ENCODE measurements at places on chromosomes 2 and 18.

DNA sequence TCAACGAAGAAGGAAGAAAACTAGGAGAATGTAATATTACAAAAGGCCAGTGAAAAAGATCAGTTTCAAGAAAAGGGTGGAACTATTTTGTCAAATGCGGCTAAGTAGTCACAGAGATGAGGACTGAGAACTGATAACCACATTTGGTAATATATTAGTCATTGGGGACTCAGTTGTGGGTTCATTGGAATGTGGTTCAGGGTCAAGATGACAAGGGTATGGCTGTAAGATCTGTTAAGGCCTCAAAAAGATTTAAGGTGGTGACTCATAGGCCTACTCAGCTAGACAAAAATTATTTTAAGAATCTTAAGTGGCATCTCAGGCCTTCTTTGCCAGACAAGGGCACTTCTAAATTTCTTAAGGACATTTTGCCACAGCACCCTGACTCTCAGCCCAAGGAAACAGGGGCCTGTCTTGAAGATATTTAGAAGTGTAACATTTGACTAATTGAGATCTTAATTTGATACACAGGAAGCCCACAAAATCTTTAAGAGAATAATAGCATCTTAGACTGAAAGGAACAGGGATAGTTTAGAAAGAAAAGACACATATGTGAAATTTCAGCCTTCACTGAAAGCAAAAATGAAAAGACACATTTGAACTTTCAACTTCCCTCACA, 81.3 kb downstream of the STRADB start:
- no peak for DNase-seq

DNA sequence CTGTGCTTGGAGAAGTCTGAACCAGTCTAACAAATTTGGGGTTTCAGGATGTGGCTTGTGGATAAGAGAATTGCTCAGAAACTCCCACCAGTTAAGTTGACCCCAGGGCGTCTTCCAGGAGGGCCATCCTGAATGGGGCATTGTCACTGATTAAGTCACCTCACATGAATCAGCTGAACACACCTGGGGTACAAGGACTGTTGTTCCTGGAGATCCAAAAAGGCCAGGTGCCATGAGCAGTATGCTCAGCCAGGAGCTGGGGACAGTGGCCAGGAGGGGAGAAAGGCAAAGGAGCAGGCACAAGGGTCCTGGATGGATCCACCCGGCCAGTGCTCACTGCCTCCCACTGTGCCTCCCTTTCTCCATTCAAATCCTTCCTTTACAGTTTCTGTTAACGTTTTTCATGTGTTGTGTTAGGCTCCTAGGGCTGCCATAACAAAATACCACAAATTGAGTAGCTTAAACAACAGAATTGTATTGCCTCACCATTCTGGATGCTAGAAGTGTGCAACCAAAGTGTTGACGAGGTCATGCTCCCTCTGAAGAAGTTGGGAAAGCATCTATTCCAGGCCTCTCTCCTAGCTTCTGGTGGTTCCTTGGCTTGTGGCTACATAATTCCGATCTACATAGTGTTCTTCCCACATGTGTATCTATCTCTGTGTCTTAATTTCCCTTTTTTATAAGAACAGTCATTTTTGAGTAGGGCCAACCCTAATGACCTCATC, 33.4 kb downstream of the TRABD2A start:
- peak; percentile 28 for DNase-seq

DNA sequence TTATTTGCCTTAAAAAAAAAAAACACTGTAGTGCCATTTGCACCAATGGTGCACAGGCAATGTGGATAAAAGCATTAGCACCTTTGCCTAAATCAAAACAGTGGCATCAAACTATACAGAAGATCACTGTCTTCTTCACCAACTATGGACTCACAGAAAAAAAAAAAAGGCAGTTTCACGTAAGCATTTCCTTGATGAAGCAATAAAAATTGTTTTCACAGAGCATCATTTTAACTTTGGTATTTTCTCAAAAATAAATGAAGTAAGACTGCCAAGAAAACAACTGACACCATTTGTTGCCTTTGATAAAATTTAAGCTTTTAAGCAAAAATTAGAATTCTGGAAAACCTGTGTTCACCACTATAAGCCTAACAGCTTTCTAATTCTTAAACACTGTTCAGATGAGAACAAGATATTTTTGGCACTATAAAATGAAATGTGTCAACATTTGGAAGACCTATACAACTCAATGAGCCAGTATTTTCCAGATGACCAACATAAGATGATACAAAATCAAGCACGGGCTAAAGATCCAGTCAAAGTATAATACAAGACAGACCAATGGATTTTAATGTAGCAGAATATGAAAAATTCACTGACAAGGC, 21.1 kb downstream of the METTL8 start:
- DNase-seq, result no peak

- no peak for DNase-seq
Measured at GRCh38 chr2:149329068-149329467, 1.3 kb upstream of the LYPD6 start.

Data from natural killer cell treated with Interleukin-12 subunit alpha and Interleukin-12 subunit beta and Interleukin-15 and Interleukin-18, amount 100 ng/mL, for 72 hours (primary cell).